ENCODE measurements at places on chromosomes 3 and 15. TPM values are rescaled to one million over a fixed set of nuclear protein-coding genes. Genes with fewer than 3 reads are reported as not detected.

SACM1L gene
- 40.1 TPM for total RNA-seq

ASTE1 gene
- 11.1 TPM for total RNA-seq

TMCO5A gene
- total RNA-seq = not detected

CLDN11 gene
- total RNA-seq = 32.3 TPM

ASB14 gene
- total RNA-seq = not detected

DNA sequence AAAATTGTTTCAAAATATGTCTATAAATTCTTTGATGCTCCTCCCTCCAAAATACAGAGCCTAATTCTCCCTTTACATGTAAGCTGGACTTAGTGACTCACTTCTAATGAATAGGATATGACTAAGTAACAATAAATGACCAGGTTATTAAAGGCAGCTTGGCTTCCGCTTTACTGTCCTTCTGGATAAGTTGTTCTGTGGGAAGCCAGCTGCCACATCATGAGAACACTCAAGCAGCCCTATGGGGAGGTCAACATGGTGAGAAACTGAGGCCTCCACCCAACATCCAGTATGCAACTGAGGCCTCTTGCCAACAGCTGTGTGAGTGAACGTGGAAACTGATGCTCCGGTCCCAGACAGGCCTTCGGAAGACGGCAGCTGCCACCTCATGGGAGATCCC, 247.3 kb upstream of the CHRM5 start:
- DNase-seq = peak; percentile 72

DNA sequence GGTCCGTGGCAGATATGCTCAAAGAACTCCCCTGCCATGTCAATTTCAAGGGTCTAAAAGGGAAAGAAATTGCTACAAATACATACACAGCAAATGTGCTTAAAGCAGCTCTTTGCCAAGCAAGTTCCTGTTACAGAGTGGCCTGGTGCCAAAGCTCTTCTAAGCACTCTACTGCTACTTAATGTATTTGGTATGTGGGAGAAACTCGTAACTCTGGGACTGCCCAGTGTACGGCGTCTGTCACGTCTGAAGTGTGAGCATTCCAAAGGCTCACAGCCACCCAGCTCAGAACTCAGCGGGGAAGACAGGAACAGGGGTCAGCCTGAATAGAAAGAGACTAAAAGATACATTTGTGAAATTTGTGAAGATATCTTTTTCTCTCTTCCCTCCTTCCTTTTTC, 54.6 kb downstream of the RBMS3 start:
- peak; percentile 98 for DNase-seq

GRCh38 chr3:151265866-151266265, 12.5 kb downstream of the P2RY14 start:
- no peak for DNase-seq

DNA sequence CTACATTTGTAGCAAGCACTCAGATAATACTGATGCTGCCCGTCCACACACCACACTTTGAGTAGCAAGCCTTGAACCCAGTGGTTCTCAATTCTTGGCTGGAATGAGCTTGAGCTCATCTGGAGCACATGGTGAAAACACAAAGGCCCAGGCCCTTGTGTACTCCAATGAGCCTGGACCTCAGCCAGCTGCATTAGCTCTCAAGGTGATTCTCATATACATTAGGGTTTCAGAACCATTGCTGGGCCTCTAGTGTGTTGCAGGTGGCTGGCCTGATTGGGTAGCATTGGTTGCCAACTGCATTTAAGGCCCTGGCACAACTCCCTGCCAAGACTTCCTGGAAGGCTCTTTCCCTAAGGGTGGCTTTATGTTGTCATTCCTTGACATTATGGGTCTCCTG, 23.4 kb upstream of the ZFAND6 start:
- no peak for DNase-seq

DNA sequence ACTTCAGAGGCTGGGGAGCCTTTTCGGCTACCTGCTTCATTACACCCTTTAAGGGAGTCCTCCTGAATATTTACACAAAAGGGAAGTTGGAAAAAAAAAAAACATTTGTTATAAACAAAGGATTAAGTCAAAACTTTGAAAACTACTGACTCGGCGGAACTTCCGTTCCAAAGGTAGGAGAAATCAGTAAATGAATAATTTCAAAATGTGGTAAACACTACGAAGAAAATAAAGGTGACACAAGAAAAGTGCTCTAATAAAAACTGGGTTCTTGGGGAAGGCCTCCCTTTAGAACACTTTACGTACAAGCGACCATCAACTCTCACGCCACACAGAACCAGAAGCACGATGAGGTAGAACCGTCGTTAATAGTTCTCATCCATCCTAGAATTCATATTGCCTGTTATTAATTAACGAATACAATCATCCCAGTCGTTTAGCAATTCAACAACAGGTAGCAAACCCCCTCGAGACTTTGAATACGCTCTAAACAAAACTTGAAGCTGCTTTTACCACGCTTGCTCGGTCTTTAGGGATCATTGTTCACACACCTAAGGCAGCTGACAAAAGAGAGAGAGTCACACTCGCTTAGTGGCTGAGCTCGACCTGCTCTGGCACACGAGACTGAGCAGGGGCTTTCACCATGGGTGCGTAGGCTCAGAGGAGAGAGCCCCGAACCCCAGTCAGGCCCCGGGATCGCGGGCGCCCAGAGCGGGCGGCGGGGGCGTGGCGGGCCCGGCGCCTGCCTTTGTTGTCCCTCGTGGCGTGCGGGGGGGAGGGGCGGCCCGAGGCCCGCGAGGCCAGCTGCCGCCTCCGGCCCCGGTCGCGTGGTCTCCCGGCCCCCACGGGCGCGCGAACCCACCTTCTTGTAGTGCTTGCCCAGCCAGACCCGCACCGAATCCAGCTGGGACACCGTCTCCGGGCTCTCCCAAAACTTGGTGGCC, 680 bp downstream of the SMARCC1 start:
- peak; percentile 40 for DNase-seq

DNA sequence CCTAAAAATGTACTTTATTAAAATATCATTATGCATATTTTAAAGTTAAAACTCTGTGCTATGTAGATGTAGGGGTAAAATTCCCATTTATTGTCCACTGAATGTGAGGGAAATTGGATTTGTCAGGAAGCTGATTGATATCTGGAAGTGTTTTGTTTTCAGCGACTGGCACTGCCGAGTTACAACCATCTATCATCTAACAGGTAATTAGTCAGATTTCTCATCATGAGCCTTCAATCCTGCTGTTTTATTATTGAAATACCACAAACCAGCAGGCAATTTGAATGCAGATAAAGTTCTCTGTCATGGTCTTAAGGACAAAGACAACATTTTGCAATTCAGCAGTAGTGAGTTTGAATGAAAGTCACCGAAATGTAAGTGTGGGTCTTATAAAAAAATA, 40.5 kb downstream of the ZIC1 start:
- DNase-seq = no peak

GRCh38 chr15:82850731-82851130, 41.3 kb downstream of the WHAMM start:
- peak; percentile 76 for DNase-seq

DNA sequence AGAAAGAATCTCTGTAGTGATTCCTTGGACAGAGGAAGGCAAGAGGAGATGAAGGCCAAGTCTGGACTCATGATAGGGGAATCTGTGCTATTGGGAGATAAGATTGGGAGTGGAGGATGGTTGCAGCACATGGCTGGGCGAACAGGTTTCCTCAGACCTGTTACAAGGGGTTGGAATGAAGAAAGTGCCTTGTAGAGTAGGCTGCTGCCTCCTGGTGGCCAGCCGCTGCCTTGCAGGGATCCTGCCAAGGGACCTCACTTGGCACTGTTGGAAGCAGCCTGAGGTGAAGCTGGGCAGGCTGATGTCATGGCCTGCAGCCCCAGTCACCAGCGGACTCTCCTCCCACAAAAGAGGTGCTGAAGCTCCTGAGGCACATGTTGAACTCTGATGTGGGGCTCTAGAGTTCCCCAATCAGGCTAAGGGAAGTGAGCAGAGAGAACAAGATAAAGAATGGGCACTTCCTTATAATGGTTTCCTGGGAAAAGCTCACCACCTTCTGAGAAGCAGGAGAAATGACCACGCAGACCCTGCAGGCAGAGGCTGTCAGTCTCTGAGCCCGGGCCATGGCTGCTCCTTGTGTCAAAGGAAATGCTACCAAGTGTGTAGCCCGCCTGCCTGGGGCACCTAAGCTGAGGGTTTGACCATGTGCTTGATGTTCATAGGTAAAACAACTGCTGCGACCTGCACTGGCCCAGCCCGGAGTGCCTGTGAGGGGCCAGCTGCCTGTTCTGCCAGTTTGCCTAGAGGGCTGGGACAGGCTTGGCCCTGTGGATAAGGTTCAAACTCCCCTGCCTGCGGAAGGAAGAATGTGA, 1.6 kb upstream of the TEX264 start:
- peak; percentile 76 for DNase-seq

- no peak for DNase-seq
Measured at GRCh38 chr15:68603216-68603595, 24.4 kb downstream of the CORO2B start.

GRCh38 chr3:49805897-49806701, 3.0 kb downstream of the INKA1 start:
- DNase-seq = no peak

All from RPMI7951 (cell line).